ENCODE measurements at places on chromosomes 6 and 20. TPM values are rescaled to one million over a fixed set of nuclear protein-coding genes. Genes with fewer than 3 reads are reported as not detected.

DNA sequence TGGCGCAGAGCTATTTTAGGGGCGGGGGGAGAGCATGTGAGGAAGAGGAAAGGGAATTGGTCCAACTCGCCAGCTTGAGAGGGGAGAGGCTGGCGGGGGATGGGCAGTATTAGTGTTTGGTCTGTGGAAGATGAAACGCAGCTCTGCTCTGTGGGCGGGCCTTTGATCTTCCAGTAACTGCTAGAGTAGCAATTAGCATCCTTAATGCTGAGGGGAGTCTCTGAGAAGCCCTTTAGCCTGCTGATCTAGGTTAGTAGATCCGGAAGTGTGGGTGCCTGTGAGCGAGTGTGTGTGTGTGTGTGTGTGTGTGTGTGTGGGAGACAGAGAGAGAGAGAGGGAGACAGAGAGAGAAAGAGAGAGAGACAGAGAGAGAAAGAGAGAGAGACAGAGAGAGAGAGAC, 117.2 kb upstream of the BACH2 start:
- no peak overlapping the region for H3K27ac ChIP-seq
- no peaks in the 10 kb centered on the region for H3K36me3 ChIP-seq
- H3K4me3 ChIP-seq, result no peak overlapping the region
- H3K4me1 ChIP-seq, result peaks cover 12% of the 10 kb centered on the region
- peak; percentile 58 for DNase-seq

GRCh38 chr6:34115403-34115795, 30.5 kb downstream of the GRM4 start:
- no peaks in the 10 kb centered on the region for H3K27me3 ChIP-seq
- H3K36me3 ChIP-seq, result no peaks in the 10 kb centered on the region
- H3K27ac ChIP-seq, result no peak overlapping the region
- H3K4me1 ChIP-seq, result no peaks in the 10 kb centered on the region
- no peak overlapping the region for H3K4me3 ChIP-seq

Gene TRIM31
- 0.08 TPM for polyA plus RNA-seq

Gene MDFI
- polyA plus RNA-seq, result 78.9 TPM

DNA sequence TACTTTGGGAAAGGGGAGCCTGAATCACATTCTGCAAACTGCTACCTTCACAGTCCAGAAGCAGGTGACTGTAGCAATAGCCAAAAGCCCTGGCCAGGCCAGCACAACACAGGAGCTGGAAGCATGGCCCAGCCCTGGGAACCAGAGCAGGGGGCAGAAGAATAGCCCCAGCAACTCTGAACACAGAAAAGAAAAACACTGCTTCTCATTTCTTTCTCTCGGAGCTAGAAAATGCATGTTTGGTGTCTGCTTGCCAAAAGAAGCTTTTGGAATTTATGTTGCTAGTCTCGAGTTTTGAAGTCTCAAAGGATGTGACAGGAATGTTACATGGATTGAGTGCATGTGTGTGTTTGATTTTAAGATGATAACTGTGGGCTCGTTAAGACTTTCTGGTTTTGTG, 79.8 kb upstream of the SCAF8 start:
- no peaks in the 10 kb centered on the region for H3K27me3 ChIP-seq
- no peak for DNase-seq
- H3K4me3 ChIP-seq, result no peak overlapping the region
- no peak overlapping the region for H3K27ac ChIP-seq
- no peaks in the 10 kb centered on the region for H3K36me3 ChIP-seq

Gene SDC4
- polyA plus RNA-seq, result 29.9 TPM

Gene TPD52L2
- polyA plus RNA-seq, result 80.2 TPM

GRCh38 chr20:44203161-44203560, 7.4 kb downstream of the OSER1 start:
- no peak for DNase-seq
- no peaks in the 10 kb centered on the region for H3K27me3 ChIP-seq
- H3K4me1 ChIP-seq, result no peaks in the 10 kb centered on the region
- H3K4me3 ChIP-seq, result no peak overlapping the region
- no peak overlapping the region for H3K27ac ChIP-seq

Gene GMPR
- polyA plus RNA-seq, result 1.2 TPM

GRCh38 chr6:16769131-16769985, 8.1 kb upstream of the ATXN1 start:
- no peaks in the 10 kb centered on the region for H3K36me3 ChIP-seq
- no peak for DNase-seq
- no peaks in the 10 kb centered on the region for H3K4me1 ChIP-seq
- no peak overlapping the region for H3K27ac ChIP-seq

GRCh38 chr6:150409576-150410066, 40.8 kb downstream of the IYD start:
- H3K4me1 ChIP-seq, result no peaks in the 10 kb centered on the region
- H3K27me3 ChIP-seq, result no peaks in the 10 kb centered on the region
- H3K36me3 ChIP-seq, result no peaks in the 10 kb centered on the region

DNA sequence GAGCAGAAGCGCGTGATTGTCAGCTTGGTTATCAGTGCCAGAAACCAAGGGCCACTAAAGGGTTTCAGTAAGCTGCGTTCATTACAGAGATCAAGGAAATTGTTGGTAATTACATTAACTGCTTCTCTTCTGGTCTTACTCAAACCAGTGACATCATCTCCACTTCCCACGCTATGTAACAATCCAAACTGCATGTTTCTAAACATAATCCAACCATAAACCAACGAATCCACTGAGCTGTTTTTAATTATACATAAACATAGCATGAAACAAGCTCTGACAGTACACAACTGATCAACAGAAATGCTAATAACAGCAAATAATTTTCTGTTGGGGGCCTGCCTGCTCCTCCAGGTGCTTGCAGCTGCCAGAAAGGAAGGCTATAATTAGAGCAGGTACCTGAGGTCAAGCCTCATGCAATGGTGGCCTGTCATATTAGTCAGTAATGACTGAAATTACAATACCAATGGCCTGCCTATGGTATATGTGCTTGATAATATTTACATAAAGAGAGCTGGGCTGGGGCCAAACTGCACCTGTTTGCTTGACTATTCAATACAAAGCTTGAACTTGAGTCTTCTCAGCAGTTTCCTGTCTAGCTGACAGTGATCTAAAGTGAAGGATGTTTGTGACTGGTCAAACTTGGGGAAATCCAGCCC, 40.1 kb downstream of the ILRUN start:
- no peaks in the 10 kb centered on the region for H3K27me3 ChIP-seq
- DNase-seq, result no peak
- peaks cover 8% of the 10 kb centered on the region for H3K4me1 ChIP-seq
- no peak overlapping the region for H3K4me3 ChIP-seq
- no peaks in the 10 kb centered on the region for H3K36me3 ChIP-seq

Gene BPIFB4
- polyA plus RNA-seq, result not detected

DNA sequence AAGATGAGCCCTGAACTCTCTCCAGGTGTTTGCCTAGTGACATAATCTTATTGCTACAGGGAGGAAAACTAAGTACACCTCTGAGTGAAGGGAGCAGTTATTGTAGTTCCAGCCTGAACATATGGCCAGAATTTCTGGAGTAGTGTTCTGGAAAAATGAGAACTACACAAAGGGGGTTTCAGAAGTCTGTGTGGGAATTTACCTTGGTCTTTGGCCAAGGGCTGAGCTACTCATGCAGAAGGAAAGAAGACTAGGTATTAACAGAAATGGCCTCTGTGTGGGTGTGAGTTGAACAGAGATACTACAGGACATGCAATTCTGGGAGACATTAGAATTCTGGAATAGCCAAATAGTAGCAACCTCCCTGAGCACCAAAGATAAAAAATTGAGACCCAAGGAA, 1009.7 kb upstream of the GJE1 start:
- no peak overlapping the region for H3K4me3 ChIP-seq
- H3K36me3 ChIP-seq, result no peaks in the 10 kb centered on the region
- no peaks in the 10 kb centered on the region for H3K4me1 ChIP-seq
- no peak for DNase-seq
- no peak overlapping the region for H3K27ac ChIP-seq
- H3K27me3 ChIP-seq, result no peaks in the 10 kb centered on the region

DNA sequence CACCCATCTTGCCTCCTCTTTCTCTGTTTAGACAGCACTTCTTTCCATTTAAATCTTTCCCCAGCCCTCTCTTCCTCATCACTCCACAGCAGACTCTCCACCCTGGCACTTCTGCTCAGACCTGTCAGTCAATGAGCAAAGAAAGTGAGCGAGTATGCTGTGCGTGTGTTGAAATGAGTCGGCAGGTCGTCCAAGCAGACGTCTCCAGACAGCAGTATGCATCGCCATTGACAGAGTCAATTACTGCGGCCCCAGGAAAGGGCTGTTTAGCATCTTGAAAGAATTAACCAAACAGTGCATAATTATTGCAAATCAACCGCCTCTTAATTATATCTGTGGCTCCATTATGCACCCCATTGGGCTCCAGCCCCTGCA, 54.8 kb upstream of the KCNG1 start:
- no peaks in the 10 kb centered on the region for H3K36me3 ChIP-seq
- DNase-seq, result no peak
- H3K4me3 ChIP-seq, result no peak overlapping the region

GRCh38 chr6:72621291-72622093, at the start of gene KCNQ5:
Gene KCNQ5, plus strand, starts transcription at chr6:72622064.
- no peak within 1 kb of the TSS for H3K27ac ChIP-seq
- DNase-seq, result no peak
- peak within 1 kb of the TSS; percentile 25 for H3K4me3 ChIP-seq
- H3K27me3 ChIP-seq, result peaks cover 54% of the 10 kb centered on the region
- H3K36me3 ChIP-seq, result no peaks in the 10 kb centered on the region

DNA sequence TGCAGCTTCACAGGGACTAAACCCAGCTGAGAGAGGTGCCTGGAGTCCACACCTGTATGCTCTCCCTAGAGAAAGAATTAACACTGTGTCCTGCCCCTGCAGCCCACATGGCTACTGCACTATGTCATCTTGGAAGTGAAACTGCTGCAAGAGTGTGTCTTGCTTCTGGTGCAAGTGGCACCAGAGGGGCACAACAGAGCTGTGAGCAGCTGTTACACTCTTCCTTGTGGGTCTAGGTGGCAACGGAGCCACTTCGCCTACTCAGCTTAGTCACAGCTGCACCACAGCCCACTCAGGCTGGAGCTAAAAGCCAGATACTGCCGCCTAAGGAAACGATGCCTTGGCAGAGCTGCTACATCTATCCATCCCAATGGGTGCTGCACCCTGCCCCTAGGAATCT, 391.4 kb downstream of the COL12A1 start:
- H3K4me1 ChIP-seq, result no peaks in the 10 kb centered on the region
- H3K27ac ChIP-seq, result no peak overlapping the region
- H3K4me3 ChIP-seq, result no peak overlapping the region
- no peaks in the 10 kb centered on the region for H3K27me3 ChIP-seq
- DNase-seq, result no peak

Gene PRDM1
- polyA plus RNA-seq, result 0.21 TPM

Measured in H1 (cell line).